ENCODE measurements at places on chromosomes 2 and 18.

- no peak for DNase-seq
These were observed 44.6 kb downstream of the ITGB1BP1 start for GRCh38 chr2:9378433-9379390.

- no peak for DNase-seq
These were observed 734.5 kb downstream of the MBD2 start for GRCh38 chr18:53490019-53490418.

DNA sequence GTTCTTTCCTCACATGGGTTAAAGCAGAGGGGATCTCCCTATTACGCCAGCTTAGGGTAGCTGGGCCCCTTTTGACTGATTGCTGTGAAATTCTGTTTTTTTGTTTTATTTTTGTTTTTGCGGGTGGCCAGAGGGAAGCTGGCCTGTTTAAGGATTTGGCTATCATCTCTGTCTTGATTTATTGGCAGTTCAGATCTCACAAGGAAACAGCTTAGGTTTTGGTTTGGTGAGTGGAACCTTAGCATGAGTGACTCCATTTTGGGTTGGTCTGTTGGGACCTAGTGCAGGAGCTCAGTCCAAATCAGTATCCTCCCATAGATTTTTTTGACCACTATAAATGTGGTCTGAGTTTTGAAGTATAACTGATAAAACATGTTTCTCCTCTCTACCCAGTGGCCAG lies 25.6 kb upstream of the NTSR2 start:
- no peak for DNase-seq

DNA sequence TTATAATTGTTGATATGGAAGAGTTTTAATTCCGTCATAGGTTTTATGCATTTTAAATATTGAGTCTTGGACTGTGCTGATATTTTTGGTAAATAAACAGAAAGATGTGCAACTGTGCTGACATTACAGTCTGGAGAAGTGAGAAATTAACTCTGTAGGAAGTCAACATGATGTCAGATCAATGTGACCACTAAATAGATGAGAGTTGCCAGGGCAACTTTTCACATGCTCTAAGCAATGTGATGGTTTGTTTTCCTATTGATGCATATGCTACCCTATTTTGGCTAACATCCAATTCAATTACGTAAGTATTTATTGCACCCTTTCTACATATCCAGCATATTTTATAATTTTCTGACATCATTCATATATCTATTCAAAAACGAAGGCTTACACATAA lies 1109.3 kb downstream of the TSN start:
- DNase-seq = no peak

DNA sequence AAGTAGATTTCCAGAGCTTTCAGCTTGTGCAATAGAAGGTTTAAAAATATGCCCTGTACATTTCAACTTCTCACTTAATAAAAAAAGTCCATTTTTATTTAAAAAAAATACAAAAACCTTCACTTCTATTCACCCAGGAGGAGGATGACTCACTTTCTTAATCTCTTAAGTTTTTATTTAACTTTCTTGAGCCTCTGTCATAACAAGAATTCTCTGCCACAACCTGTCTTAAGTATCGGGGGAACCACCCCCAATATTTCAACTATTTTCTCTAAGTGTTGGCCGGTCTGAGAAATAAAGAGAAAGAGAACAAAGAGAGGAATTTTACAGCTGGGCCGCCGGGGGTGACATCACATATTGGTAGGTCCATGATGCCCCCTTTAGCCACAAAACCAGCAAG lies 58.4 kb downstream of the LRATD1 start:
- no peak for DNase-seq

DNA sequence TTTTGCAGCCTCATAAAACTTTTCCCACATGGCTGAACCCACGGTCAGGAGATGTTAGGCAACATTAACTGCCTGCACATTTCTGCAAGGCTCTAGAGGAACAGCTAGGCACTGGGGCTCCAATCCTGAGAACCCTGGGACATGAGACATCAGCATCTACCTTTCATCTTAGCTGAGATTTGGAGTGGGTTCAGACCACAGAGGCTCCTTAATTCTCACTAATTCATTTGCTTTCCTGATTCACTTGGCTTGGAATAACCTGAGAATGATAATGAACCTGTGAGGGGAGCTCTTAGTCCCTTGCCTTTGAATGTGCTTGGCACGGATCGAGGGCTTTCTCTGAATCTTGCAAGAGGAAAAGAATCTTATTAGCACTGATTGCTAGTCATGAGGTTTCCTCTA lies 266.2 kb downstream of the FIGN start:
- DNase-seq = no peak

DNA sequence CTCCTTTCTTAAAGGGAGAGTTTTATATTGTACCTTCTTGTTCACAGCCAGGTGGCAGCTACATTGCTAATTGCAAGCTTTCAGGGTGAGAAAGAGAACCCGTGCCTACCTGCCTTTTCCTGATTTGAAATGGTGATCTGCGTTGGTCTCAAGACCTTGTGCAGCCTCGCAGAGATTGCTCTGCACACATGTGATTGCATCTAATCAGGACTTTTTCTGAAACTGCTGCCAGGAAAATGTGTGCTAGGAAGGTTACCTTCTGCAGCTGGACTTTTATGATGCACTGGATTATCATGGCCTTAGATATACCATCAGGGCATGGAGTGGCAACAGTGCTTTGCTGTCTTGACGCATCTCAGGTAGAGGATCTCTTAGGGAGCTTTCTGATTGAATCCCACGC lies 45.1 kb downstream of the AGAP1 start:
- DNase-seq = no peak

- DNase-seq = no peak
These were observed 236.0 kb upstream of the SPHKAP start for GRCh38 chr2:228417526-228417925.

DNA sequence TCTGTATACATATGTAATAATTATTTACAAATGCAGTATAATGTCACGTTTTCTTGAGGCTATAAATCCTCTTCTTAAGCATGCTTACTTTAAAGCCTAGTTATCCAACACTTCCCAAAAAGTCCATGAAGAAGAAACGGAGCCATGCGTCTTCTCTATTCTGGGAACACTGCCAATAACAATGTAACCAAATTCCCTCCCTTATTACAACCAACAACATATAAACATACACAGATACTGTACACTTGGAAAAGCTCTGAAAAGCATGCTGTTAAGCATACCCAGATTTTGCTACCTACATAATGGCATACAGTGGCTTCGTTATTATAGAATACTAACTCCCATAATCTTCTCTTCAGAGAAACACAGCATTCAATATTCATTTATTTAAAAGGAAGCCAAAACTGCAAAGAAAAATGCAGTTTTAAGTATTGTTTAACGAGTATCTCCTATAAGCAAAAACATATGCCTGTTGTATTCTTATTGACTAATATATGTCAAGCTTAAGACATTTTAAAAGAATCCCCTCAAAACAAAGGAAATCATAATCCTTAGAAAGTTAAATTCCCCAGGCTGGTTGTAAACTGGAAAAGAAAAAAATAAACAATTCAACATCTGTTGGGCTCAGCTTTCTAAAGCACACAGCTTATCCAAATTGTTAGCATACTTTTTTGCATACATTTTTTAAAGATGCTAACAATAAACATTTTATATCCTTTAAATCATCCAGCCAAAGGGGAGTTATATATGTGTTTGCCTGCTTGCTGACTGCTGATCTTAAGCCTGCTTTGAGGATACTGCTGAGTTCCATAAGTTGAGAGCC lies 83.4 kb downstream of the SLC25A12 start:
- DNase-seq = peak; percentile 81

GRCh38 chr2:44944102-44944951 lies 2.8 kb downstream of the SIX3 start:
- DNase-seq = no peak

- no peak for DNase-seq
These were observed 120.9 kb downstream of the TMEFF2 start for GRCh38 chr2:192073878-192074277.

DNA sequence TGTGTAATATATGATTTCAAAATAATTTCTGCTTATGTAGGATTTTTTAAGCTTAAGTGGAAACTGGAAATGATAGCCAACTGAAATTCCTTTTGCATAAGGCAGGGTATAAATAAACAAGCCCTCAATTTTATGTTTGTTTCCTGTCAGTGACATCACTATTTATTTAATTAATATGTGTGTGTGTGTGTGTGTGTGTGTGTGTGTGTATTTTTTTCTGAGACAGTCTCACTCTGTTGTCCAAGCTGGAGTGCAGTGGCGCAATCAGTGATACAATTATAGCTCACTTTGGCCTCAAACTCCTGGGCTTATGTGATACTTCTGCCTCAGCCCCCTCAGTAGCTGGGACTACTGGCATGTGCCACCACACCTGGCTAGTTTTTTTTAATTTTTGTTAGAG lies 29.3 kb upstream of the CYP20A1 start:
- DNase-seq = no peak

DNA sequence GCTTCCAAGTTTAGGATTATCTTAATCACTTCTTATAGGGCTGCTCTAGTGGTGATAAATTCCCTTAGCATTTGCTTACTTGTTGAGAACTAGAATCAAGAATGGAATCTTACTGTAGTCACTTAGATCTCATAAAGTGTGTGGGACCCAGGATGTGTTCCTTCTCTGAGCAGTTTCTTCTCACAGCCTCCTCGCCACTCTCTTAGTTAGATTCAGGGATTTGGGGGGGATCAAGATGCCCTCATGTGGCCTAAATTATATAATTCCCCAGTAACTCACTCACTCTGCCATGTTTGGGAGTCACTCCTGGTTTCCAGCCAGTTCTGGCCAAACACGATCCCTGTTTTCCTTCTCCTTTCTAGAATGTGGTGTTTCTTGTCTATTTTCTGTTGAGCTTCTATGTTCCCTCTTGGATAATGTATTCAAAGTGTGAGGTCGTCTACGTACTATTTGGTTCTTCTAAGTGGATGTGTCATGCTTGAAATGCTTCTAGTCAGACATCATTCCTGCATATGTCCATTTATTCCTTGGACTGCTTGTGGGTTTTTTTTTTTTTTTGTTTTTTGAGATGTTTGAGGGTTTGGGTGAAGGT lies 414.9 kb upstream of the SYT4 start:
- DNase-seq = no peak

DNA sequence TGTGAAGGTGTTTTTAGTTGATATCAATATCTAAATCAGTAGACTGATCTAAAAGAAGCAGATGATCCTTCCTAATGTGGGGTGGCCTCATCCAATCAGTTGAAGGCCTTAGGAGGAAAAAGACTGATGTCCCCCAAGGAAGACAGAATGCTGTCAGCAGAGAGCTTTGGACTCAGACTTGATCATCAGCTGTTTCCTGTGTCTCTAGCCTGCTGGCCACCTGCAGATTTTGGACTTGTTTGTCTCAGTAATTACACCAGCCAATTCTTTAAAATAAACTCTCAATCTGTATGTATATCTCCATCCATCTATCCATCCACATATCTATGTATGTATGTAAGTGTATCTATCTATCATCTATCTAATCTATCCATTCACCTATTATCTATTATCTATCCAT lies 301.3 kb downstream of the LPIN1 start:
- no peak for DNase-seq

DNA sequence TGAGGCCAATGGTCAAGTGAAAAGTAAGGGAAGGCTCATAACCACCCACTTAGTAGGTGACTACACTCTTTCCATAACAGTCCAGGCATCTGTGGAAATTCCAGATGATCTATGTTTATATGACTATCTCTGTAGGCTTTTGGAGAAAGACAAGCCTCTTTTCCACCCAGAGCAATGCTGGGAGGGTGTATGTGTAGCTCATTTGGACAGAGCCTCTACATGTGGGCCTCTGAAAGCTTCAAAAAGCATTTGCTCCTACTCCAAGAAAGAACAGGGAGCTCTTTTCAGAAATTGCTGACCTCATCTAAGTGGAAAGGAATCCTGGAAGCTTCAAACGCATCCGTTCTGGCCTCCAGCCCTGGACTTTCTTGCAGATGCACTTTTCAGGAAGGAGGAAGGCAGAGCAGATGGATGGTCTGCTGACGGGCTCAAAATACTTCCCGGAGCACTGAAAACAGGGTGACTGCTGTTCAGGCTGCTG lies 308.7 kb downstream of the LRATD1 start:
- DNase-seq = peak; percentile 37

DNA sequence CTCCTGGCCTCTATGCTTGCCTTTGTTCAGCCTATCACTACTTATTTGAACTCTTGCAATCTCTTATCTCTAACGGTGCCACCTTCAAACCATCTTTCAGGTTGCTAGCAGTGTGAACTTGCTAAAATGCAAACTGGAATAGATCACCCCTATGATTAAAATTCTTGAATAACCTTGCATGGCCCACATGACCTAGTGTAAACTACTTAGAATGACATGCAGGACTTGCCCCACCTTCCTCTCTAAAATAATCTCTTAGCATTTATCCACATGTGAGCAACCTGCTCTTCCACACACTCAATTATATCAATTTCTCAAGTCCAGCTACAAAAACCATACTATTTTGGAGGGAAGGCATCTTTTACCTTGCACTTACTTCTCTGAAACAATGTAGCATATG lies 137.6 kb downstream of the ETAA1 start:
- DNase-seq = no peak

DNA sequence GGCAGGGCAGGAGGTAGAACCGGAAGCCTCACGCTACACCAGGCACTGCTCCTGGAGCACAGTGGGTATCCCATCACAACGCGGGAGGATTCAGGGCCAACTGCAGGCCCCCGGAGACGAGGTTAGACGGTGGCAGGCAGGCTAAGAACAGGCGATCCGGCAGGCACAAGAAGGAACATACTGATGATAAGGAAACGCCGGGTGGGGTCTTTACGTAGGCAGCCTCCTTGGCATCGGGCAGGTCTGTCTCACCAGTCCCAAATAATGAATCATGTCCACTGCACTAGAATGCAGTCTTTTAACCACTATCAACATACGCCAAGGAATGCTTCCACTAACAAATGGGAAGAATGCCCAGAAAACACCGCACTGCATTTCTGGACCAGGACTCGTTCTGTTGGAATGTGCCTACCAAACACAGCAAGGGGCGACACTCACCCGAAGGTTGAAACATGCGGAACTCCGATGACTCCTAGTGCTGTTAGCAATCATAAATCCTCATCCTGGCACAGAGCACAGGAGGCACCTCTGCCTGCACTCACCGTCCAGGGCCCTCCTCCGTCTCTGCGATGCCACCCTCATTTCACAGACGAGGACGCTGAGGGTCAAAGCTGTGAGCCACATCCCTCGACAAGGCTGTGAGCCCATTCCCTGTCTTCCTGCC lies 35.2 kb downstream of the ZNF516 start:
- DNase-seq = no peak

GRCh38 chr2:100397976-100398375 lies 19.5 kb downstream of the CHST10 start:
- no peak for DNase-seq

- DNase-seq = no peak
These were observed 49.6 kb downstream of the CRIM1 start for GRCh38 chr2:36405183-36405582.

GRCh38 chr2:26792720-26793119 lies 6.9 kb downstream of the CENPA start:
- no peak for DNase-seq
